ENCODE measurements at places on chromosomes 3 and 15.

- no peak for DNase-seq
Measured at GRCh38 chr3:193593668-193594030, 641 bp downstream of the OPA1 start.

DNA sequence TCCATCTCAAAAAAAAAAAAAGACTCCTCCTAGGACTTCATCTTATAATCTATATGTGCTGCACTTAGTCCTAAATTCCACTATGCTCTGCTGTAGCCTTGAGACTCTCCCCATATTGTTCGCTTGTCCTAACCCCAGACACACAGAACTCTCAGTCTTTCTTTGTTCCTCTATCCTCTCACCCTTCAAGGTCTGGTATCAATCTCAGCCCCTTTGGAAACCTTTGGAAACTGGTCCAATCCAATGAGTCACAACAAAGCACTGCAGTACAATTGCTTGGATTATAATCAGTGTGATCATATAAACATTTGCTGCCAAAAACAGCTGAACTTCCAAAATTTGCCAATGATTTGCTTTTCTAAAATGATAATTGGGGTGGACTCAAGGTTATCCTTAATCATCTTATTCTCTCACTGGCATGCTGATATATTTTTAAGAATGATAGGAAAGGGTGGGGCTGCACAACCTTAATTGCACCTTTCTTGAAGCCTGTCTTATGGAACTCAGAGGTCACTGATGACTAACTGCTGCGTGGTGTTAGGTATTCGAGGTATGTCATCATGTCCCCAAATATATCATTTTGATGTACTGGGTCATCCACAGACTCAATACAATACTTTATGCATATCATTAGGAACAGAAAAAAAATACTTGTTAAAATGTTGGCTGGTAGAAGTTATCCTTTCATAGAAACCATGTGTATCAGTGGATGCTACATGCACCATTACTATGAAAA lies 756.7 kb downstream of the NR2F2 start:
- no peak for DNase-seq

GRCh38 chr3:71162221-71162620 lies 421.3 kb downstream of the FOXP1 start:
- no peak for DNase-seq

GRCh38 chr15:60798821-60799220 lies 319.9 kb upstream of the ICE2 start:
- DNase-seq: peak; percentile 24

DNA sequence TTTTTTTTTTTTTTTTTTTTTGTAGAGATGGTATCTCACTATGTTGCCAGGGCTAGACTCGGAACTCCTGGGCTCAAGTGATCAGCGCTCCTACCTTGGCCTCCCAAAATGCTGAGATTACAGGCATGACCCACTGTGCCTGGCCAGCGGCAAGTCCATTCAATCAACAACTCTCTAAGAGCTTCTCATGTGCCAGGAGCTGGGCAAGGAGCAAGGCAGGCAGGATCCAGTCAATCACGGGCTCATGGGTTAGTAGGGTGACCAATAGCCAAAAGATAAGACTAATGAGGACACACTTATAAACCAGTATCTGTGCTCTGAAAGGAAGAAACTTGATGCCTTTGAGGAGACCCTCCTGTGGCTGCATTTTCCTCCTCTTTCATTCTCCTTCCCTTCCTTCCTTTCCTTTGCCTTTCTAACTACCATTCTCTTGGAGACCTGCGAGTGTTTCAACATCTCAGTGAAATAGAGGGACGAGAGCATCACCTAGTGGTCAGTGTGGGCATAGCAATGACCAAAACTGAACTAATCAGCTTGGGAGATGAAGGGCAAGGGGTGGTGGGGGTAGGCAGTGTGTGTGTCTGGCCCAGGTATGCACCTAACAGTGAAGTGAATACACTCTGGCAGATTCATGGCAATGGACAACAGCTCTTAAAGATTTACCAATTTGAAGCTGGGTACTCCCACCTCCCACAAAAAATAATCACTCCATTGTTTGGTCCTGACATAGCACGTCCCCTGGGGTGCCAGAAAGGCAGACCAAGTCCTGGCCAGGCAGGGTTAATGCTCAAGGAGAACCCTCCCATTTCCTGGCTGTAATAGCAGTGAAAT lies 6.3 kb downstream of the RPP25 start:
- no peak for DNase-seq

DNA sequence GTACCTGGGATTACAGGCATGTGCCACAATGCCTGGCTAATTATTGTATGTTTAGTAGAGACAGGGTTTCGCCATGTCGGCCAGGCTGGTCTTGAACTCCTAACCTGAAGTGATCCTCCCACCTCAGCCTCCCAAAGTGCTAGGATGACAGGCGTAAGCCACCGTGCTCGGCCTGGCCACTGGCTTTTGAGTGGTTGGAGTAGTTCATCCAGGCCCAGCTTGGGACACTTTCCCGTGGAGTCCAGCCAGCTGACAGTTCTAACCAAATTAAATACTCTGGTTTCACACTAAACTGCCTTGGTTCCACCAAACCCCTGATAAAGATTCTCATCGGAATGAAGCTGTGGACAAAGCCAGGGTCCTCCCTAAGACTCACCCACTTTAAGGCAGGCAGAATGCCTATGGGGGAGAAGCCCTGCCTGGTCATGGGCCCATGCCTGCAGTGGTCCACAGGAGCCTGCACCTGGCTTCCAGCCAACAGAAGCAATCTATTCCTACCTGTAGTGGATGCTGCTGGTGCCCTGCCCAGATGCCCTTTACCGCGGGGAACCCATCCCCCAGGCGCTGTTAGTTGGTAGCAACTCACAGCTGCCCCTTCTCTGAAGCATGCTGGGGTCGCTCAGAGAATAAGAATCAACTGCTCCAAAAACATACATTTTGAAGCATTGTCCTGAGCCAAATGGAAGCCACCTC lies 5.2 kb upstream of the SLC28A1 start:
- no peak for DNase-seq

GRCh38 chr15:80996247-80996646 lies 4.5 kb upstream of the TLNRD1 start:
- DNase-seq: no peak

GRCh38 chr3:182567700-182568099 lies 225.6 kb upstream of the ATP11B start:
- DNase-seq: no peak

DNA sequence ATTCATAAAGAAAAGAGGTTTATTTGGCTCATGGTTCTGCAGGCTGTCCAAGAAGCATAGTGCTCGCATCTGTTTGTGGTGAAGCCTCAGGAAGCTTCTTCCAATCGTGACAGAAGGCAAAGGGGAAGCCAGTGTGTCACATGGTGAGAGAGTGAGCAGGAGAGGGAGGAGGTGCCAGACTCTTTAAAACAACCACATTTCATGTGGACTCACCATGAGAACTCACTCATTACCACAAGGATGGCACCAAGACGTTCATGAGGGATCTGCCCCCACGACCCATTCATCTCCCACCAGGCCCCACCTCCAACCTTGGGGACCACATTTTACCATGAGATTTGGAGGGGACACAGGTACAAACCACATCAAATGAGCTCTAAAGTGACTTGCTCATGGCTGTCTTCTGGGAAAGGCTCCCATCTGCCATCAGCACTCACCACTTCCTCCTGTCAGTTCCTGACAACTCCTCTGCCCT lies 327.3 kb upstream of the TLE3 start:
- DNase-seq: no peak

GRCh38 chr3:30286007-30286669 lies 320.3 kb upstream of the TGFBR2 start:
- DNase-seq: no peak

DNA sequence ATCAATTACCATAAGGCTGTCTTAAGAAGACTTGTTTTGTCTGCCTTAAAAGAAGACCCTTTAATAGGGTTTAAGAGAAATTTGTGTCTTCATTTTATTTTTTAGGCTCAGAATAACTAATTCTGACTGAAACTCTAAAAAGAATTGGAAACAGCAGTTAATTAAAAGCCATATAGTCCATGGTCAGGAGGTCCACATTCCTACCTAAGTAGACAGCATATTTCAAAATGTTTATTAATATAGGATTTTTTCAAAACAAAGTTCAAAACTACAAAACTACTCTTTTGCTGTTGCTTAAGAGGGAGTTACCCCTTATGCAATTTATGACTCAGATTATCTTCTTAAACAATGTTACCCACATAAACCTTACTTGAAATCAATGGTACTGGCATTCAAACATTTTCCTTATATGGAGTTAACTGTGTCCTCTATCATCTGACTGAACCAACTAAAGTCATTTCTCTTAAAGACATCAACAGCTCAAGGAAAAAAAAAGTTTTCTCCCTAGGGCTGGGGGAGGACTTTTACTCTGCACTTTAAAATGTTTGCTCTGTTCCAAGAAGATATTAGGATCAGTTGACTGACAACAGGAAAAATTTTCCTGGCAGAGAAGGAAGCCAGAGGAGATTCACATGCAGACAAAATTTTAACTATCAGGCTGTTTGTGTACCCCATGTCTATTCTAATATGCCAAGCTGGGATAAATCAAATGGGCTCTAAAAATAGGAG lies 56.8 kb upstream of the NANOGP8 start:
- no peak for DNase-seq

DNA sequence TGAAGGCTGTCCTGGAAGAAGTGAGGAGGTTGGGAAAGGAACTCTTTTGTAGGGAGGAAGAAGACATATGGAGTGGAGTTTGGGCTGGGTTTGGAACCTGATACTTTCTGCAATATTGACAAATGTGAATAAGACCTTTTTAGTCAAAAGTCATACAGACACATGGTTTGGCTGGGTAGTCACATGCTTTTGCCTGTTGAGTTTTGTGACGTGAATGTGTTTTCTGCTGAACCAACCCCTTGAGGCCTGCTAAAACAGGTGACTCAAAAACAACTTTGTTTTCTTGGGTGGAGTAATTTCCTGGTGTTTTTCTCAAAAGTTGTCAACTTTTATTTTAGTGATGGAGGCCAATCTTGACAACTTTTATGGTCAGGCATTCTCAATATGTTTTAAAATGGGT lies 39.4 kb upstream of the CCR4 start:
- DNase-seq: no peak

- no peak for DNase-seq
Measured at GRCh38 chr15:64536244-64536836, 76.0 kb downstream of the ZNF609 start.

- DNase-seq: no peak
Measured at GRCh38 chr3:108473711-108474110, 36.7 kb downstream of the MYH15 start.

DNA sequence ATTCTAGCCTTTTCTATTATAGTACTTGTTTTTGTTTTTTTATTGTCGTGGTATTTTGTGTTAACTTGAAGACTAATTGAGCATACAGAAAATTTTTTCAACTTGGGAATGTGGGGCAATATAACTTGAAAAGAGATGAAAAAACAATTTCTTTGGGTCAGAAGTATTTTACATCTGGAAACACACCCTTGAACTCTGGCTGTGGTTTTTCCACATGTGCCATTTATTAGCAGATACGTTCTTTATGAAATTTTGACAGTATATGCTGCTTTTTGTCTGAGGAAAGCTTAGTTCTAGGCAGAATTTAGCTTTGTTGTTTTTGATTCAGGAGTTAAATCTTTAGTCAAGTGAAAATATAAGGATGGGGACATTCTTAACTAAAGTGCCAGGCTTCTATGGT lies 44.7 kb downstream of the TCF12 start:
- no peak for DNase-seq

DNA sequence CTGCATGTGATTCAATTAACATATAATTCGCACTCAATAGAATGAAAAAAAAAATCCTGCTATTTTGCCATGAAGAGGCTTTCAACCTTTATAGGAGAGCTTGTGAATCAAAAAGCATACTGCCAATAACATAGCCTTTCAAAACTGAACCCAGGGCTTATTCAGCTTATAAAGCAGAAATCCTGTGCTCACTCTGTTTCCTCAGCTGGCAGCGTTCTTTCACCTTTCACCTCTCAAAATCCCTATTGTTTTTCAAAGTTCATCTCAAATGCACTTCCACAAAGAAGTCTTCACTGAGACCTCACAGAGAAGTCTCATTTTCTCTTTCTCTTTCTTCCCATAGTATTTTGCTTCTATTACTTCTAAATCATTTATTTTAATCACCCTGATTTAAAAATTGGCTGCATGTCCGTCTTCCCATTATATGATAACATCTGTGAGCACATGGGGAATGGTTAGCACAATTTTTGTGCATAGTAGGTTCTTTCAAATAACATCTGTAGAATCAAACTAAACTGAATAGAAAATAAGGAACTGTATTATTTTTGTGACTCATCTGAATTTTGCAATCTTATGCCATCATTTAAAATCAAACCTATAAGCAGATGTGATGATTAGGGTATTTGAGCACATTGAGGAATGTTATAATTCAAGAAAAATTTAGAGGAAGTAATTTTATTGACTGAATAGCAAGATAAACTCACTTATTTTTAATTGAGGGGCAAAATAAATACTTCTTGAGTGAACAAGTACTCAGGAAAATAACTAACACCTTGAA lies 373.4 kb downstream of the NLGN1 start:
- no peak for DNase-seq

DNA sequence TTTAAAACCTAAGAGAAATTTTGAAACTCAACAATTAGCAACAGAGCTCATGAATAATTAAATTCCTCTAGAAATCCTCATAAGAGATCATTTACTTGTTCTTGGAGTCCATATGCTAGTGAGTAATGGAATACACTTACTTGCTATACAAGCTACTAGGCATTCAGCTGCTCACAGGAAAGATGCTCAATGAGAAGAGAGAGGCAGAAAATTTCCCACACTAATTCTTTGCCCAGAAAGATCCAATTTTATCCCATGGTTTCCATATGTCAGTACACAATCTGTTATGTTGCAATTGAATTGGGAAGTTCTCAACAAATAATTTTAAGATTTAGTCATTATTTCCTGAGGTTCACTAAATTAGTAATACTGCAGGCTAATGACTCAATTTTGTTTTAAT lies 310.4 kb downstream of the RYR3 start:
- DNase-seq: no peak

Data from GM12864 (cell line).